ENCODE measurements at places on chromosomes 7 and 10. TPM values are rescaled to one million over a fixed set of nuclear protein-coding genes. Genes with fewer than 3 reads are reported as not detected.

- no peak for DNase-seq
These were observed 72.6 kb upstream of the NFKB2 start for GRCh38 chr10:102322914-102323313.

DNA sequence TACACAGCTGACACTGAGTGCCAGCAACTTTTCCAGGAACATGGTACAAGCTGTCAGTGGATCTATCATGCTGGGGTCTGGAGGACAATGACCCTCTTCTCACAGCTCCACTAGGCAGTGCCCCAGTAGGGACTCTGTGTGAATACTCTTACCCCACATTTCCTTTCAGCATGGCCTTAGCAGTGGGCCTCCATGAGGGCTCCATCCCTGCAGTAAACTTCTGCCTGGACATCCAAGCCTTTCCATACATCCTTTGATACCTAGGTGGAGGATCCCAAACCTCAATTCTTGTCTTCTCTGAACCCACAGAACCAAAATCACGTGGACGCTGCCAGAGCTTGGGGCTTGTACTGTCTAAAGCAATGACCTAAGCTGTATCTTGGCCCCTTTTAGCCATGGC, 116.8 kb downstream of the IQUB start:
- DNase-seq, result no peak

GRCh38 chr7:36651404-36651803, 72.9 kb downstream of the AOAH start:
- DNase-seq, result no peak

GRCh38 chr10:82149674-82150073, 274.7 kb downstream of the NRG3 start:
- DNase-seq, result no peak

- no peak for DNase-seq
These were observed 327.9 kb downstream of the ACTR3B start for GRCh38 chr7:153087498-153087897.

DNA sequence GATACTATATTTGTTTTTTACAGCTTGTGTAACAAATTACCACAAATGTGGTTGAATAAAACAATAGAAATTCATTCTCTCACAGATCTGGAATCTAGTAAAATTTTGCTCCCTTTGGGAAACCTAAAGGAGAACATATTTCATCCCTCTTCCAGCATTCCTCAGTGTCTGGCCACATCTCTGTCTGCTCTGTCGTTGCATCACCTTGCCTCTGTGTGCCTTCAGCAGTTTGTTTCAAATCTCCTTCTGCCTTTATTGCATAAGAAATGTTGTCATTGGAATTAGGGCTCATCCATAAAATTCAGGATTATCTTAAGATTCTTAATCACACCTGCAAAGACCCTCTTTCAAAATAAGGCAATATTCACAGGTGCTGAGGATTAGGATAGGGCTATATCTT, 14.5 kb downstream of the OR2A14 start:
- no peak for DNase-seq

CCDC3 gene
- 166 TPM for total RNA-seq

Measured in aorta (tissue), 5 donors.